ENCODE measurements at places on chromosomes 2 and 18.

DNA sequence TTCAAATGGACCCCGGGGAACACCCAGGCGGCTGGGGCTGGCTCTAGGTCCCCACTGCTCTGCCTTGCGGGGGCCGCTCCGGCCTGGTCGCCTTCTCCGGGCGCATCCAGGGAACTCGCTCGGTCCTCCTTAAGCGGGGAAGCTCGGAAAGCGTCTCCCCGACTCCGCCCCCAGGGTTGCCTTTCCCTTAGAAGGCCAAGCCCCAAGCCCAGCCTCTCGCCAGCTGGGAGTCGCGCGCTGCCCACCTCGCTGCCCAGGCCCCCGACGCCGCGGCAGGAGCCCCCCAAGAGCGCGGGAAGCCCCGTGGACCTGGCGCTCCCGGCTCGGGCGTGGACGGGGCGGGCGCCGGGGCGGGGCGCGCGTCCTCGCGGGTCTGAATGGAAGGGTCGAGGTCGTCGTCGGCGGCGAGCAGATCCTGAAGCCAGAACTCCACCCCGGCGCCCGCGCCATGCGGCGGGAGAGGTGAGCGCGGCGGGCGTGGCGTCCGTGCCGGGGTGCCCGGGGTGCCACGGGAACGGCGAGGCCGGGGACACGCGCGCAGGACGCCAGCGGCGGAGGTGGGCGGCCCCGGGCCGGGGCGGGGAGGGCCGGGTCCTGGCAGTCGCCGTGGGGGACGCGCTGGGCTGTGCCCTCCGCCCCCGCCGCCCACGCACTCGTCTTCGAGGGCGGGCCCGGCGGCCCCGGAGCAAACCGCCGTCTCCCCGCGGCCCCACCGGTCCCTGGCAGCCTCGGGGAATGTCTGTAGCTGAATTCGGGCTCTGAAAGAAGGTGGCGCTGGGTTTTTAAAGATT lies at the start of gene BOK:
Gene BOK, plus strand, starts transcription at position 214 of the 791 bp plus-strand sequence. CDS start 739 bp downstream, outside the sequence.
- no peak for DNase-seq

DNA sequence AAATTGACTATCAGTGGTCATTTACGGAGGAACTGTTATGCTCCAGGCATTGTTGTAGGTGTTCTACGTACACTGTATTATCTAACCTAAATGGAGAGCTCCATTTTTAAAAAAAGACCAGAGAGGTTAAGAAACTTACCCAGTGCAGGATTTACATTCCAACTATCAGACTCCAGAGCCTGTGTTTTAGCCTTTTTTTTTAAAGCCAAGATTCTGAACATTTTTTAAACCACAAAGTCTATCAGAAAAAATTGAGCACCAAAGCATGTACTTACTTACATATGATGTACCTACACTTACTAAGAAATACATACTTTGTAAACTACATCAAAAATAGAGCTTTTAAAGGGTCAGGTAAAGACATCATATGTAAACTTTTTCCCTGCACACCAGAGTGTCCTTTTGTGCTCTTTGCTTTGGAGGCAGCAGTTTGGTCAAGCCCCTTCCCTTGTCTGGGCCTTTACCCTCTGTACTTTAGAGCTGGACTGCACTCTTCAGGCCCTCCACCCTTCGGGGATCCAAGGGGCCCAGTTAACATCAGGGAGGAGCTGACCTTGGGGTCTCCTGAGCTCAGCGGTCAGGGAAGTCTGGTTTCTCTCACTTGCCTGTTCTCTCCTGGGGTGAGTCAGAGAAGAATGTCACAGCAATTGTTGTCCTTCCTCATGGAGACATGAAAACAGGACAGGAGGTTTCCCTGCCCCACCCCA lies 58.4 kb downstream of the ITGB1BP1 start:
- no peak for DNase-seq

DNA sequence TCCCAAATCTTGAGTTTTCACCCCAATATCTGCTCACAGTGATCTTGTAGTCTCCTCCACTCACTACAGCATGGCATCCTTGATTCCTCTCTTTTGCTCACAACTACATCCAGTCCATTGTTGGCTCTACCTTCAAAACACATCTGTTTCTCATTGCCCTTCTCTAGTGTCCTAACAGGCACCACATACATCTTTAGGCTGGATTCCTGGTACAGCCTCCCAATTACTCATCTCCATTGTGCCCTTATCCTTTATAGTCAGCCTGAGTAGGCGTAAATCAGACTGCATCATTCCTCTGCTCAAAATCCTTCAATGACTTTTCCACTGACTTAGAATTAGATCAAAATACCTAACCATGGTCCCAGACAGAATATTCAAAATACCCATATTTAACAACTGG lies 10.7 kb upstream of the TAF1B start:
- DNase-seq, result no peak

- no peak for DNase-seq
Measured at GRCh38 chr2:222670191-222671038, 1.0 kb upstream of the MOGAT1 start.

DNA sequence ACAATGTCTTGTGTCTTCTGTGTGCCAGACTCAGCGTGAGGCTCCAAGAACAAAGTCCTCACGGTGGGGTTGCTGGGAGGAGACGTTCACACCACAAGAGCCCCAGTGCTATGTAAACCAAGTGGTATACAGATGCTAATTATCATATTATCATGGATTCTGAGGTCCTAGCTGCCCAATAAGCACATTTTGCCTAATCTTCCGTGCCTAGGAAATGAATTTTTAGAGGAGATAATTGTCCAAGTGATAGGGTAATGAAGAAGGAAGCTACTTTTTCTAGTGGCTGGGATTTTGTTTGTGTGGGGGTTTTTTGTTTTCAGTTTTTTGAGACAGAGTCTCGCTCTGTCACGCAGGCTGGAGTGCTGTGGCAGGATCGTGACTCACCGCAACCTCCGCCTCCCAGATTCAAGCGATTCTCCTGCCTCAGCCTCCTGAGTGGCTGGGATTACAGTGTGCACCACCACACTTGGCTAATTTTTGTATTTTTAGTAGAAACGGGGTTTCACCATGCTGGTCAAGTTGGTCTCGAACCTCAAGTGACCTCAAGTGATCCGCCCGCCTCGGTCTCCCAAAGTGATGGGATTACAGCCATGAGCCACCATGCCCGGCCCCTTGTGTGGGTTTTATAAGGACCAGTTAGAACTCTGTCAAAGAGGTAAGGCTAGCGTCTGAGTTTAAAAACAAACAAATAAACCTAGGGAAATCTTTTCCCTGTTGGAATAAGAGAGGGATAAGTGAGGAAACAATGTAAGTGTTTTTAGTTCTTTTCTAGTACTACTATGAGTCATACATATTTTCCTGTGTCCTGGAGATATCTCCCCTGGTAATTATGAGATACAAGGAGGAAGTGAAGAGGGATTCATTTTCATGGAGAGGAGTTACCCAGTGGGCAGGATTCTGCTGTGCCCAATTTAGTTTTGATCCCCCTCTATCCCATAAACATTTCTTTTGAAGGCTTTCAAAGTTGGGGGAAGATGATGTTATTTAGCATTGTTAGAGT lies 9.5 kb upstream of the SMAD7 start:
- DNase-seq, result no peak

GRCh38 chr2:105848367-105848766 lies 103.7 kb downstream of the NCK2 start:
- no peak for DNase-seq

- no peak for DNase-seq
Measured at GRCh38 chr18:36335476-36336279, 38.2 kb downstream of the FHOD3 start.

GRCh38 chr2:223697892-223698645 lies 95.9 kb upstream of the SCG2 start:
- no peak for DNase-seq

DNA sequence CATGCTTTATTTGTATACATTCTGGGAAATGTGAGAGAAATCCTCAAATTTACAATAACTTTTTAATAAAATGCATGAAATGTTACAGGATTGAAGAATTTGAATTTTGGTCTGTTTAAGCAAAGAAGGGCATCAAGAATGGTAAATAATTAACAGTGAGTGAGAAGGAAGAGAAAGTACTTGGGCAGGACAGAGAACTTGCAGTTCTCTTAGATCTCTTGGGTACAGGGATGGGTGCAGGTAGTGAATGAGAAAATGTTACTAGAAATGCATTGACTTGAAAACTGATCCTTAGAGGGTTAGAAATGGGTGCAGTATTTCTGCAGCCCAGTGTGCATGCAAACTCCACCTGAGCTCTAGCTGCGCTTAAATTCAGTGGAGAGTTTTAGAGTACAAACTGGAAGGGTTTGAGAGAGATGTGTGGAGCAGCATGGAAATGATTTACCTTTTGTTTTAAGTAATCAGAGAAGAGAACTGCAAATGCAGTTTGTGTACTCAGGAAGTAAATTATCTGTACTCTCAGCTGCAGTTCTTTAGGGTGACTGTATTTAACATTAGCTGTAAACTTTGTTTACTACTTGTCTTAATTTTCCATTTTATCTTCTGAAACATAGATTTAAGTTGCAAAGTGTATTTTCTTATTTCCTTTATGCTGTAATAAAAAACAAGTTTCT lies 51.0 kb upstream of the RAB27B start:
- no peak for DNase-seq

- peak; percentile 28 for DNase-seq
Measured at GRCh38 chr18:24397694-24398368, at the start of gene OSBPL1A. Gene OSBPL1A (minus strand): TSS chr18:24397824. CDS start chr18:24377533, 20,291 bp downstream.

GRCh38 chr2:176821350-176821749 lies 391.2 kb upstream of the HNRNPA3 start:
- no peak for DNase-seq

- no peak for DNase-seq
Measured at GRCh38 chr2:86393521-86394491, 47.4 kb upstream of the KDM3A start.

DNA sequence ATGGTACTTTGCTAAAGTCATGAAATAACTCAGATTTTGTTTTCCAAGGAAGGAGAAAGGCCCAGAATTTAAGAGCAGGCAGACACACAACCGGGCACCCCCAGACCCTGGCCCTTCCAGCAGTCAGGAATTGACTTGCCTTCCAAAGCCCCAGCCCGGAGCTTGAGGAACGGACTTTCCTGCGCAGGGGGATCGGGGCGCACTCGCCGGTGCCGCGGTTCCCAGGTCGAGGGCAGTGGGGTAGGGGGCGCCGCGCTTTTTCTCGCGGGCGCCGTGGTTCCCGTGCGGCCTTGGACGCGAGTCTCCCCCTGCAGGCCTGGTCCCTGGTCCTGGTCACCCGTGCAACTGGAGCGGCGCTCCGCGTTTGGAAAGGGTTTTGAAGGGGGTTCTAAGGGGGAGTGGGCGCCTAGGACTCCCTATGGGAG lies 1.2 kb downstream of the ZNF236 start:
- DNase-seq, result no peak

DNA sequence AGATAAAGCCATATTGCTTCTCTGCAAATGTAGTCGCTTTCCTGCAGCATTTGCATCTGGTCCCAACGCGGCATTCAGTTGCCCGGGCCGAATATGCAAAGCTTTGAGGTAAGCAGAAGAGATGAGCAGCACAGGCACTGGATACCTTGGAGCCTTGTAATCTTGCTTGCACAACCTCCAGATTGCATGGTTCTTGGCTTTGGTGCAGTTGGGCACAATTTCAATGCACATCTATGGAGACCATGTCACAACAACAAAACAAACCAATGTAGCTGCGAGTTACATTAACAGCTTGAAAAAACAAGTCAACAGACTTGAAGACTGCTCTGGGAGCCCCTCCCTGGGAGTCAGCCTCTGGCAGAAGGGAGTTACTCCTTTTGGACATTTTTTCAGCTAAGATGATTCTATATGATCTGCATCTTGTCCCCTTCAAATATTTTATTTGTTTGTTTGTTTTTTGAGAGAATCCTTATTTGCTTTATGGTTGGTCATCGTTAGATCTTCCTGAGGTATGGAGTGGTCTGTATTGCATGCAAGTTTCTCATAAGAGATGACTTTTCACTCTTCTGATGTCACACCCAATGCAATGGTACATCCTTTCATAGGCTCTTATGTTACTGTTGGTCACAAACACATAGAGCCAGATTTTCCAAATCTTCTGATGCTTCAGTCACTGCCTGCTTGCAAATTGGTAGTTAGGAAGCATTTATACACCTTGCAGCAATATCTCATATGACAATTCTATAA lies 113.5 kb downstream of the EFEMP1 start:
- DNase-seq, result no peak

GRCh38 chr18:8794156-8794933 lies 89.0 kb downstream of the MTCL1 start:
- no peak for DNase-seq

DNA sequence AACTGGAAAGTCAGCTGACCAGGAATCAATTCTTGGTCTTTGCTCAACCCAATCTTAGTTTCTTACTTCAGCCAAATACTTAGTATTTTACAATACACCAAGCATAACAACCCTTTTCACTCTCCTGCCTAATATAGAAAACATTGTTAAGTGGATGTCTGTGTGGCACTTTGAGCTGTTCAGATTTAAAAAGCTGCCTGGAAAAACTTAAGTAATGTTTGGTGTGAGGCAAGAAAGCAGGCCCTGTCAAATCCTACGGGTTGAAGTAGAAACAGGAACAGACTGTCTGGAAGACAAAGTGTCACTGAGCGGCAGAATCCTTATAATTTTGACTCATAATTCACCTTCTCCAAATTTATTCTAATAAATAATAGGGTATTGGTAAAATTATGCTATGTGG lies 37.1 kb upstream of the FRZB start:
- no peak for DNase-seq

DNA sequence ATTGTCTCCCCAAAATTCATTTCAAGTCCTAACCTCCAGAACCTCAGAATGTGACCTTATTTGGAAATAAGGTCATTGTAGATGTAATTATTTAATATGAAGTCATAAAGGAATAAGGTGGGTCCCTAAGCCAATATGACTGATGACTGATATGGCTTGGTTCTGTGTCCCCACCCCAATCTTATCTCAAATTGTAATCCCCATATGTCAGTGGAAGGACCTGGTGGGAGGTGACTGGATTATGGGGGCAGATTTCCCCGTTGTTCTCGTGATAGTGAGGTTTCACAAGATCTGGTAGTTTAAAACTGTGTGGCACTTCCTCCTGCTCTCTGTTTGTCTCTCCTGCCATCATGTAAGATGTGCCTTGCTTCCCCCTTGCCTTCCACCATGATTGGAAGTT lies 43.0 kb upstream of the BCL11A start:
- DNase-seq, result no peak

DNA sequence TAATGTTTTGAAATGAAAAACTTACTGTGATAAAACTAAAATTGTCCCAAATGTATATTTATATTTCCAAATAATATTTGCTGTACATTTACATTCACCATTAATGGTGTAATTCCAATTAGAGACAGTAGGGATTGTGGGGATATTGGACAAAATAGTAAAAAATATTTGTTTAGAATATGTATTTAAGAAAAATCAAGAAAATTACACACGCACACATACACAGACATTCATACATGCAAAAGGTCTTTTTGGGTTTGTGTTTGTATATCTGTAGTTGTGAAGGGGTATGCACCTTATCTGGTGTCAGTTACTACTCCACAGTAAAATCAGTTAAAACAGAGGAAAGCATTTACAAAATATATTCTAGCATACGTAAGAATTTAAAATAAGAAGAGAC lies 435.9 kb upstream of the ZNF804A start:
- no peak for DNase-seq
